ENCODE measurements at places on chromosomes 6 and 20. TPM values are rescaled to one million over a fixed set of nuclear protein-coding genes. Genes with fewer than 3 reads are reported as not detected.

- H3K4me3 ChIP-seq, result no peak overlapping the region
- H3K4me1 ChIP-seq, result no peaks in the 10 kb centered on the region
- H3K27ac ChIP-seq, result no peak overlapping the region
- DNase-seq, result no peak
- H3K36me3 ChIP-seq, result no peaks in the 10 kb centered on the region
- H3K27me3 ChIP-seq, result no peaks in the 10 kb centered on the region
Measured at GRCh38 chr20:63228806-63229205, 6.9 kb upstream of the BIRC7 start.

- H3K27me3 ChIP-seq, result no peaks in the 10 kb centered on the region
- H3K36me3 ChIP-seq, result no peaks in the 10 kb centered on the region
- no peak overlapping the region for H3K27ac ChIP-seq
- H3K4me1 ChIP-seq, result peaks cover 14% of the 10 kb centered on the region
- peak; percentile 23 for DNase-seq
- H3K4me3 ChIP-seq, result no peak overlapping the region
Measured at GRCh38 chr20:43919686-43920403, 5.2 kb downstream of the TOX2 start.

GRCh38 chr20:58569241-58570125, 54.3 kb upstream of the APCDD1L start:
- H3K27me3 ChIP-seq, result no peaks in the 10 kb centered on the region
- H3K4me1 ChIP-seq, result no peaks in the 10 kb centered on the region
- no peak overlapping the region for H3K27ac ChIP-seq
- no peak overlapping the region for H3K4me3 ChIP-seq

DNA sequence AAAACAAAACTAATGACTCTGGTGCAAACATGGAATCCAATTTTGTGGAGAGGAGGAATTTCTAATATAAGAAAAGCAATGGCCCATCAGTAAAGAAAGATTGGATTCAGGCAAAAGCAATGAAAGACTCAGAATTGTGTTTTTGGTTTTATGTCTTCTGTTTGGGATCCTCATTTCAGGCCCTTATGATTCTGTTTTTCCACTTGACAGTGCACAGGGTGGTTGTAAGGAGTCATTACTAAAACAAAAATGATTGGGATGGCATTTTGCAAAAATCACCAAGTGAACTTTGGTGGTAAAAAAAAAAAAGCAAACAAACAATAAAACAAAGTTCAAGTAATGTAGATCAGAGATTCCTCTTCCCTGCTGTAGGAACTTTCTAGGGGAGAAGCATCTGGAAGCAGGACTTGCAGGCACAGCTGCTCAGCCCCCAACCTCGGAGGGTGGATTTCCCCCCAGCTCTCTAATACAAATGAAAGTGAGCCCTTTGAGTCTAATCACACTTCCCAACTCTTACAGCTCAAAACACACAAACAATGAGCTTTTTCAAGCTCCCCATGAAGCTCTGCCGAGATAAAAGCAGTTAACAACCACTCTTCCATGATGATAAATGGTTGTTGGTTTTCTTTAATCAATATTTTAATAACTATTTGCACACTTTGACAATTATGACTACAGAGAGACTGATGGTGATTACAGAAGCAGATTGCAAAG, 177.7 kb downstream of the ZDHHC14 start:
- H3K27ac ChIP-seq, result peak overlapping the region; percentile 78
- H3K4me1 ChIP-seq, result peaks cover 45% of the 10 kb centered on the region
- no peak for DNase-seq
- H3K27me3 ChIP-seq, result no peaks in the 10 kb centered on the region
- no peaks in the 10 kb centered on the region for H3K36me3 ChIP-seq
- no peak overlapping the region for H3K4me3 ChIP-seq

DNA sequence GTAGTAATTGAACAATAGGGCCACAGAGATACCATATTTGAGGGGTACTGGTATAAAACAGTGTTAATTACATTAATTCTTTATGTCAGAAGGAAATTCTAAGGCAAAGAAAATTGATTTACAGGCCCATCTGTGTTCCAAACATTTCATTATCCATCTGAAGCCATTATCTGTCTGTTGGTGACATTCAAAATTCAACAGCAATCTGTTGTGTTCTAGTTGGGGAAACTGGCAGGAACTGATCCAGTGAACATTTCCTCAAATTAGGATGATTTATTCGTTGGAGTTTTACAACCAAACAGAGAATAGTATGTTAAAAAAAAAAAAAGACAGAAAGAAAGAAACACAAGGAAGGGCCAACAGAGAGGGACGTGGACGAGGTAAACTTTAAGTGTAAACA, 30.1 kb downstream of the HEBP2 start:
- H3K4me1 ChIP-seq, result no peaks in the 10 kb centered on the region
- DNase-seq, result no peak
- H3K4me3 ChIP-seq, result no peak overlapping the region

- H3K27me3 ChIP-seq, result no peaks in the 10 kb centered on the region
- no peaks in the 10 kb centered on the region for H3K4me1 ChIP-seq
Measured at GRCh38 chr20:58723628-58723984, 31.0 kb downstream of the NPEPL1 start.

DNA sequence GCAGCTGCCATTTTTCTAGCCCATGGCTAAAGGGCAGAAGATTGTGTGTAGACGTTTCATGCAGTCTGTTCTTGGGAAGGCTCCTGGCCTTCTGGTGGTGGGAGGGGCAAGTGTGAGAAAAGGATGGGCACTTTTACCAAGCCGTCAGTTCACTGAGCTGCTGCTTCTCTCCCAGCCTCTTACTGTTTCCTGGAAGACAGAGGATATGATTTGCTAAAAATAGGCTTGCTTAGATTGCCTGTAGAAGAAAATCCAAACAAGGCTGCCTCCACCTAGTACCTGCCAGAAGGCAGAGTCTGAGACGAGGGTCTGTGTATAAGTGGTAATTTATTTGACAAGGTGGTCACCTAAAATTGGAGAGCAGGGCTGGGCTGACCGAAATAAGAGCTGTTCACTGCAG, 7.5 kb downstream of the KIZ start:
- no peak overlapping the region for H3K4me3 ChIP-seq
- no peaks in the 10 kb centered on the region for H3K36me3 ChIP-seq
- no peaks in the 10 kb centered on the region for H3K27me3 ChIP-seq
- DNase-seq, result no peak

GRCh38 chr20:37828684-37829083, 74.2 kb upstream of the VSTM2L start:
- no peak for DNase-seq
- H3K4me3 ChIP-seq, result no peak overlapping the region
- H3K4me1 ChIP-seq, result no peaks in the 10 kb centered on the region
- H3K27ac ChIP-seq, result no peak overlapping the region

- H3K36me3 ChIP-seq, result no peaks in the 10 kb centered on the region
- no peaks in the 10 kb centered on the region for H3K4me1 ChIP-seq
- H3K27me3 ChIP-seq, result no peaks in the 10 kb centered on the region
- H3K27ac ChIP-seq, result no peak overlapping the region
- H3K4me3 ChIP-seq, result no peak overlapping the region
- no peak for DNase-seq
Measured at GRCh38 chr6:167214206-167214605, 56.4 kb upstream of the GPR31 start.

DNA sequence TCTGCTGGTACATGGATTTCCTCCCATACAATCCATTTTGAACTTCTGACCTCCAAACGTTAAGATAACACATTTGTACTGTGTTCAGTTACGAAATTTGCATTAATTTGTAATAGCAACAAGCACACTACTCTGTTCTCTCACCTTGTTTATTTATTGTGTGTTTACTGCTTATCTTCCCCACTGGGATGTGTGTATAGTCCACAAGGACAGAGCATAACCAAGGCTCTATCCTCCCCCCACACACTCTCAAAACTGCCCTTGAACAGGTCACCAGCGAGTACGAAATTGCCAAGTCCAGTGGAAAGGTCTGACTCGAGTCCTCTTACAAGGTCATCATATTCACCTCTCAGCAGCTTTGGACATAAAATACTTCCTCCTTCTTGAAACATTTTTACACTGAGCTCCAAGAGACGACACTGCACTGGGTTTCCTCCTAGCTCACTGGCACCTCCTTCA, 18.6 kb downstream of the ADTRP start:
- no peak overlapping the region for H3K27ac ChIP-seq
- no peaks in the 10 kb centered on the region for H3K4me1 ChIP-seq
- no peaks in the 10 kb centered on the region for H3K27me3 ChIP-seq
- H3K36me3 ChIP-seq, result no peaks in the 10 kb centered on the region

GRCh38 chr6:56004426-56004825, 129.0 kb upstream of the BMP5 start:
- H3K4me3 ChIP-seq, result no peak overlapping the region
- H3K36me3 ChIP-seq, result no peaks in the 10 kb centered on the region
- DNase-seq, result no peak

- no peaks in the 10 kb centered on the region for H3K36me3 ChIP-seq
- H3K27me3 ChIP-seq, result no peaks in the 10 kb centered on the region
- H3K4me1 ChIP-seq, result no peaks in the 10 kb centered on the region
- DNase-seq, result no peak
- no peak overlapping the region for H3K27ac ChIP-seq
- H3K4me3 ChIP-seq, result no peak overlapping the region
Measured at GRCh38 chr20:41379551-41379950, 12.9 kb upstream of the EMILIN3 start.

- H3K4me1 ChIP-seq, result no peaks in the 10 kb centered on the region
- H3K4me3 ChIP-seq, result no peak overlapping the region
- H3K27me3 ChIP-seq, result no peaks in the 10 kb centered on the region
- no peak overlapping the region for H3K27ac ChIP-seq
- no peaks in the 10 kb centered on the region for H3K36me3 ChIP-seq
Measured at GRCh38 chr6:139485742-139486475, 111.5 kb upstream of the CITED2 start.

DNA sequence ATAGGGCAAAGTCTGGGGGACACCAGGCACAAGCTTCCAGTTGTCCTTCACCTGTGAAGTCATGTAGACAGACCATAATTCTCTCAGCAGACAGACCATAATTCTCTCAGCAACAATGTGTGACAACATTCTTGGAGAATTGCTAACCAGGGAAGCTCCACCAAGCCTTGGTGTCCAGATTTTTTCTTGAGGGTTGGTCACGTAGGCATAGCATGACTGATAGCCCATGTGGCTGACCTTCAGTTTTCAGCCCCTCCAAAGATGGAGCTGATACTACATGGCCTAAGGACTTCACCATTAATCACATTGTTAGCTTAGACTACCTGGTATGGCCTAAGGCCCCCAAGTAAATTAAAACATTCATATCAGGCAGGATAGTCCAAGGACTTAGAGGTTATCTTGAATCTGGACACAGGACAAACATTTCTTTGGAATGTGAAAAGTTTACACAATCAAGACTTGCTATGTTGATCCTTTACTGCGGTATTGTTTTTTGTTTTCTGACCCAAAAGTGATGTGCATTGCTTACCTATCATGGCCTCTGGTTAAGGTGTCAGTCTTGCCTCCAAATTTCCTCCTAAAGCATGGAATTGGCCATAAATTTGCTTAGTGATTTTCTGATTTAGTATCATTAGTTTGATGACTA, 76.9 kb downstream of the CEP57L1 start:
- H3K27me3 ChIP-seq, result no peaks in the 10 kb centered on the region
- H3K4me1 ChIP-seq, result no peaks in the 10 kb centered on the region
- H3K4me3 ChIP-seq, result no peak overlapping the region
- DNase-seq, result no peak

- no peak for DNase-seq
- no peaks in the 10 kb centered on the region for H3K4me1 ChIP-seq
- H3K27ac ChIP-seq, result no peak overlapping the region
- H3K4me3 ChIP-seq, result peak overlapping the region; percentile 12
- no peaks in the 10 kb centered on the region for H3K36me3 ChIP-seq
- H3K27me3 ChIP-seq, result no peaks in the 10 kb centered on the region
Measured at GRCh38 chr20:48919882-48920526, 1.5 kb upstream of the ARFGEF2 start.

DNA sequence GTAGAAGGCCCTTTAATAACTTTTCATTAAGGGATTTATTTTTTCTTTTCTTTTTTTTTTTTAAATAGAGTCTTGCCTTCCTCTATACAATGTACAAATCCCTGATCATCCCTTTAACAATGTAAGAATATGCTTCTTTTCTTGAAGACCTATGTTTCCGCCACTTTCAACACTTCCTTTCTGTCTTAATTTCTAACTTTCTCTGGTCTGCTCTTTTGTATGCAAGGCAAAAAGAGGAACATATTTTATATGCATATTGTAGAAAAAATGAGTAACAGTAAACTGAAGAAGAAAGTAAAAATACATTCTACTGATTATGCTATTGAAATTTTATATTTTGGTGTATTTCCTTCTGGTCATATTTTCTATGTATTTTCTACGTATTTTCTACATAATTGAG, 484.7 kb downstream of the TFAP2B start:
- no peaks in the 10 kb centered on the region for H3K4me1 ChIP-seq
- no peaks in the 10 kb centered on the region for H3K36me3 ChIP-seq
- no peak overlapping the region for H3K27ac ChIP-seq
- DNase-seq, result no peak

DNA sequence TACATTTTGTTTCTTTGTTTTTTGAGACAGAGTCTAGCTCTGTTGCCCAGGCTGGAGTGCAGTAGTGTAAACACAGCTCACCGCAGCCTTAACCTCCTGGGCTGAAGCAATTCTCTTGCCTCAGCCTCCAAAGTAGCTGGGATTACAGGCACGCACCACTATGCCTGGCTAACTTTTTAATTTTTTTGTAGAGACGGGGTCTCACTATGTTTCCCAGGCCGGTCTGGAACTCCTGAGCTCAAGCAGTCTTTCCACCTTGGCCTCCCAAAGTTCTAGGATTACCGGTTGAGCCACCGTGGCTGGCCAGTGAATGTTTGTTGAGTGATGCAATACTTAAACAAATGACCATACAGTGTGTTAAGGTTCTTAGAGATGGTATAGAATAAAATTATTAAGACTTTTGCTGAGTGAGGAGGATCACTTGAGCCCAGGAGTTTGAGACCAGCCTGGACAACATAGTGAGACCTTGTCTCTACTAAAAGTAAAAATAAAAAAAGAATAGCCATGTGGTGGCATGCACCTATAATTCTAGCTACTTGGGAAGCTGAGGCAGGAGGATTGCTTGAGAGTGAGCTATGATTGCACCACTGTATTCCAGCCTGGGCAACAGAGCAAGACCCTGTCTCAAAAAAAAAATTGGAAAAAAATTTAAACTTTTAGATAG, 13.4 kb downstream of the CEP250 start:
- no peak overlapping the region for H3K4me3 ChIP-seq
- no peaks in the 10 kb centered on the region for H3K27me3 ChIP-seq
- H3K36me3 ChIP-seq, result peaks cover 64% of the 10 kb centered on the region
- H3K4me1 ChIP-seq, result no peaks in the 10 kb centered on the region

DNA sequence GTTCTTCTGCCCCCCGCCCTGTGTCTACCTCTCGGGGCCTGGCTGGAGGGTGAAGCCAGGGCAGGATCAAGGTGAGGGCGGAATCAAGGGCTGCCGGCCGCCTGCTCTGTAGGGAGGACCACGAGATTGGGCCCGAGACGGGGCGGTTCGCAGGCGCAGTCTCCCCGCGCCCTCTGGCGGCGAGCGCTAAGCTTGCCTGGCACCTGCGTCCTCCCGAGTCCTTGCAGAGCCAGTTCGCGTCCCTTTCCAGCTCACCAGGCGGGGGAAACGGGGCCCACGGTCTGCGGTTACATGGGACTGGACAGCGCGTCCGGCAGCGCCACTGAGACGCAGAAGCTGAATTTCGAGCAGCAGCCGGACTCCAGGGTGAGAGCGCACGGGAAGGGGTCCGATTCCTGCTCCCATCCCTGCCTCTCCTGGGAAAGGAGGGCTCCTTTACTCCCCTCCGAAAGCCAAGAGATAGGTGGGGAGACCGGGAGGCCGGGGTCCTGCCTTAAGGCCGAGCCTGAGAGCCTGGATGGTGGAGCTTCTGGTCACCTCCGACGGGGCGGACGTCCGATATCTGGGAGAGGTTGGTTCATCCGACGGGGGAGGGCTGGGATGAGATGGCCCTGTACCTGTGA, 3.6 kb upstream of the MATN4 start:
- no peak overlapping the region for H3K4me3 ChIP-seq
- no peaks in the 10 kb centered on the region for H3K27me3 ChIP-seq
- no peaks in the 10 kb centered on the region for H3K36me3 ChIP-seq
- peak; percentile 81 for DNase-seq

PRSS16 gene
- total RNA-seq, result 30.3 TPM

GINS1 gene
- total RNA-seq, result 0.53 TPM

EYA4 gene
- total RNA-seq, result 0.19 TPM

RIMS1 gene
- total RNA-seq, result not detected

NMBR gene
- total RNA-seq, result not detected
